Neural progenitor cell (in vitro differentiated cells): ENCODE measurements at places on chromosomes 7 and 10.

DNA sequence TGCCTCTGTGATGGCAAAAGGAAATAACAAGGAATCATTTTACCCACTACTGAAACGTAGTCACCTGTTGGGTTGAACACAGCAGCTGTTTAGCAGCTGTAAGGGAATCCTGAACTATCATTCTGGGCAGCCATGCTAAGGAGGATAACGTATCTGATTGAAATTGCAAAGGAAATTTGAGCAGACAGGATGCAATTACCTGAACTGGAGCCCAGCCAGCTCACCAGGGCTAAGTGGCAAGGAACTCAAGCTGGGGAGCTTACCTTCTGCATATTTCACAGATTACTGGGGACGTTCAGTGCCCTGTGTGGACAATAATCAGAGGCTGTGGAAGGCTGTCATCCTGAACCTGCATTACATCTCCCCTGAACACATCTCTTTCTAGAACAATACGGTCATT, 650.5 kb downstream of the SORCS3 start:
- no peak for DNase-seq

- DNase-seq = no peak
Measured at GRCh38 chr7:12358694-12359093, 45.0 kb downstream of the VWDE start.

GRCh38 chr7:43618073-43618472, 35.2 kb downstream of the STK17A start:
- peak; percentile 61 for DNase-seq

DNA sequence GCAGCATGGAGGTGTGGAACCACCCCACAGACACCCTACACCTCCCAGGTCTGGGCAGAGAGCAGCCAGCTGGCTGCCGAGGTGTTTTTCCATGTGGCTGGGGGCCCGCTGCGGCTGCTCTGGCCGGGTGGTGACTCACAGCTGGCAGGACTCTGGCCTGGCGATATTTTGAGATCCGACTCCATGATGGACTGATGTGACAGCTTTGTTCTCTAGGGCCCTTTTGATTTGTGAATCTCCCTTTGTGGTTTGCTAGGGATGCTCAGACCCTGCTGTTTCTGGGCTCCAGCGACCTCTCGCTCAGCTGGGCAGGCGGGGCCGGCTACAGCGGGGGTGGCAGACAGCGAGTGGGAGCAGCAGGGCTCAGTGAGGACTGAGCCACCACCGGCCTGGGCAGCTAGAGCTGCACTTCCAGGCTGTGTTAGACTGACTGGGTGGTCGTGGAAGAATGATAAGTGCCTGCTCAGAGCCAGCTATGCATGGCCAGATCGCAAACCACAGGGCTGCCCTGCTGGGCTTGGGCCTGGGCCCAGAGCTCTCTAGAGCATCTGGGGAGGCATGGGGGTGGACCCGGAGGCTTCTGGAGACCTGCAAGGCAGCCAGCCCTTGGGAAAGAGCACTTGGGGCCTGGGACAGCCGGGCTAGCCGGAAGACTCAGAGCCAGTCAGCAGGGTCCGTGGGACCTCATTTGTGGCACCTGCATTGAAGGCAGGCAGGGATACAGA, 46.2 kb upstream of the GDF10 start:
- no peak for DNase-seq

GRCh38 chr10:122056431-122057094, 67.6 kb downstream of the TACC2 start:
- DNase-seq = no peak

- no peak for DNase-seq
Measured at GRCh38 chr10:68474021-68474420, 2.2 kb upstream of the DNA2 start.

GRCh38 chr10:132005147-132005546, 23.4 kb upstream of the BNIP3 start:
- DNase-seq = no peak

GRCh38 chr10:75209921-75210281, 695 bp upstream of the VDAC2 start:
- no peak for DNase-seq

DNA sequence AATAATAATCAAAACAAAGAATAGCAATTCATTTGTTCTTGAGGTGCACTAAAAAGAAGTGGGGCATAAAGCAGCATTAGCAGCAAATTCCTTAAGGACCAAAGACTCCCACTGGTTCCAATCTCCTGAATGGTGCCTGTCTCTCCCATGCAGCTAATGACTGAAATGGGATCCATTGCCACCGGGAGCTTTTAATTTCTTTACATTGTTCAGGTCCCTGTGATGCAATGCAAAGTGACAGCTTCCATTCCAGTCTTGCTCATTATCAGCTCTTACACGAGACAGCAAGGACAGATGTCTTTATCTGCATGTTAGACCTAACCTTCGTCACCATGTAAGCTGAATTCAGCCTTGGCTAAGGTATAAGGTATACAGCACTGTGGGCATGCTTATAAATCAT, 148.1 kb downstream of the POU6F2 start:
- DNase-seq = peak; percentile 86

- no peak for DNase-seq
Measured at GRCh38 chr7:92932450-92932849, 96.1 kb upstream of the CDK6 start.

- no peak for DNase-seq
Measured at GRCh38 chr7:114109721-114110120, 190.9 kb upstream of the PPP1R3A start.

DNA sequence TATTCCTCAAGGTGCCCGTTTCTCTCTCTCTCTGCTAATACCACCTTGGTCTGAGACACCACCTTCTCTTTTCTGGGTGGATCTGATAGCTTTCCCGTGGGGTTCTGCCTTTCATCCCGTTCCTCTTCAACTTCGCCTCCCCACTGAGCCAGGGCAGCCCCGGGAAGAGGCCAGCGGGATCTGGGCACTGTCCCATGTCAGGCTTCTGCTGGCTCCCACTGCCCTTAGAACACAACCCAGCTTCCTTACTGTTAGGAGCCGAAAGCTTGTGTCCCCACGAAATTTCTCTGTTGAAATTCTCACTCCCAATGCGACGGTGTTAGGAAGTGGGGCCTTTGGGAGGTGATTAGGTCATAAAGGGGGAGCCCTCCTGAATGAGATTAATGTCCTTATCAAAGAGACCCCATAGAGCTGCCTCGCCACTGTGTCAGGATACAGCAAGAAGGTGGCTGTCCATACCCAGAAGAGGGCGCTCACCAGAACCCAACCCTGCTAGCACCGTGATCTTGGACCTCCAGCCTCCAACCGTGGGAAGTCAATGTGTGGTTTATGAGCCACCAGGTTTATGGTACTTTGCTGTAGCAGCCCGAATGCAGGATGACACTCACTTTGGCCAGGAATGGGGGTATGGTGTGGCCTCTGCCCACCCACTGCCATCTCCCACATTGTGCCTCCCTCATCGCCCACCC, 79.2 kb downstream of the CAMK1D start:
- DNase-seq = no peak

DNA sequence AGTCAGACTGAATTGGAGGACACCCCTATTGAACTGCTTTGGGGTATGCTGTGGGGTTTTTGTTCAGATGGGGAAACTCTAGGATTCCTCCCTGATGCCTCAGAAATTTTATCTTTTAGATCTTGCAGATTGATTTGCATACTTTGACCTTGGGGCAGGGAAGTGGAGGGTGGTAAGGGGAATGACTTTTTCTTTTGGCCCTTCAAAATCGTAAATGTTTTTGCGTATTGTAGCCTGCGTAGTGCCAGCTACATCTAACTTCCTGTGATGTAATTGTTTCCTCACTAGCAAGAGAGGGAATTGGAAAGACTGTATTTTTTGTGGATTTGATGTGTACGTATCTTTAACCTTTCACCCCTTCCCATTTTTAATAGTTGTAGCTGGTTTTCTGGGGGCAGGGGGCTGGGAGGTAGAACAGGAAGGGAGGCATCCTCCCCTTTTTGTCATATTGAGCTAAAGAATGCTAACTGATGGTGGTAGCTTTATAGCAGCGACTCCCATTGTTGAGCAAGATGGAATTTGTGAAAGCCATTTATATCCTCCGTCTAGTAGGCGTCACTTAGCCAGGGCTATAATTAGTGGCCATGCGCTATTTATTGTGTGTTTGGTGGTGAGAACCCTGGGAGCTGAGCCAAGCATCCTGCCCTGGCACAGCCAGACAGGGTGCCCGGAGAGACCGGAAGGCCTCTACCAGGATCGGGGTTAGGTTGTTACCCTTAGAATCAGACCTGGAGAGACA, 11.3 kb downstream of the DUSP5 start:
- no peak for DNase-seq

GRCh38 chr7:124597509-124597908, 168.1 kb downstream of the GPR37 start:
- DNase-seq = no peak

DNA sequence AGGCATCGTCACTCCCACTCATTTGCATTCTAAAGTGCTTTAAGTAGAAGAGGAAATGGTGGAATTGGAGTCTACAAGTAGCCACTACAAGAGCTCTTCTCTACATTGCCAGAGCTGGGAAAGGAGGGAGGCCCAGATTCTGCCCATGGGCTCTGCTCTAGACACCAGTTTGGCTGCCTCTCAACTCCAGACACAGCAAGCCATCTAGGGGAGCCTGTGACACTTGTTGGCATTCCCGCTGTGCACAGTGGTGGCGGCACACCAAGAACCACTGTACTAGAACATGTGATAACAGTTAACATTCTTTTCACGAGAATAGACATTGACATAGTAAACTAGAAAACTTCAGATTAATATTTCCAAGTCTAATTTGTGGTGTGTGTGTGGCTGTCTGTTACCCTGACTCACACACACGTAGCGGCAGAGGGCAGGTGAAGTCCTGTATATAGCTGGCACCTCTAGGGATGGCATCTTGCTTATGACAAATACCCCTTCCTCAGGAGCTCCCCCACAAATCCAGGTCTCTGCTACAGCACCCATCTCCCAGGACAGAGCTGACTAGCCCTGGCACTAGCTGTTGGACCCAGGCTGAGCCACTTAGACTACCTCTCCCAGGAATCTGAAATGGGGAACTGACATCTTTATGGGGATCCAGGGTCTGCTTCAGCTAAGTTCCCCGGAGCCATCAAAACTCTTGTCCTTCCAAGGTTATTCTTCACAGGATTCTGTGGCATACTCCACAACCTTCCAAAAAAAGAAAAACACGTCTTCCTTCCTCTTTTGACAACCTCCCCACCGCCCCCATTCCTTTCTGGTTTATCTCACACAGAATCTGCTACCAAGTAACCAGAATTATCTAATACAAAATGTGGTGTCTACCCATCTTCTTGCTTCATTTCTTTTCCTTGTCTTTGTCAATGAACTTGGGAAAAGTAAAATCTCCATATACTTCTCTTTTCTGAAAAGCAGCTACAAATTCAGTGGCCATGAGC, 54.7 kb upstream of the MRLN start:
- DNase-seq = no peak

DNA sequence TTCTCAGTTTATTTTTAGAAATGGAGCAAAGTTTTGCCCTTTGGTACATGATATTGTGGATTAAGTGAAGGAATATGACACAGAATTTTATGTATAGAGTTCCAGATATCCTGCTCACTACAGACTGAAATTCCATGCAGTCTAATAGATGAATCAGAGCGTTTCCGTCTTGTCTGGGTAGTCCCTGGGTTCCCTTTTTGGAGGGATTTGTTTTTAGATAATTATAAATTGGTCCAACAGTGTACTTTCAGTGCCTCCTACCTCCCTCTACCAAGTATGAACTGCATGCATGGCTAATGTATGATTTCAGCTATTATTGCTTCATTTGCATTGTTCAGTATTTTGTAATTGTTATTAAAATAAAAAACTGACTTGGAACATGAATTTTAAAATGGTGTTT, 74.4 kb downstream of the SEPTIN7 start:
- DNase-seq = no peak

GRCh38 chr10:52318822-52319464, 4.9 kb downstream of the DKK1 start:
- DNase-seq = no peak

DNA sequence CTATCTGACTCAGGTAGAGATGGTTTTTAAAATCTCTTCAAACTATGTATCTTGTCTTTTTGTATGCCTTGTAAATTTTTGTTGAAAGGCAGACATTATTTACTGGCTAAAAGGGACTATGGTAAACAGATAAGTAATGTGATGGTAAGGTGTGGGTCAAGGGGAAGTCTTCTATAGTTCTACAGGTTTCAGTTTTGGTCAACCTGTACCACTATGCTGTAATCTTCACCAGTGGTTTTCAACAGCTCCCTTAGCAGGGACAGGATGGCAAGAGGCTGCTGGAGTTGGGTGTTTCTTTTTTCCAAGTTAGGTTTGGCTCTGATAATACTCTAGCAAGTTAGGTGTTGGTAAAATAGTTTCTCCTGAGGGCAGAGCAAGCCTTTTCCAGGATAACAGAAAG, 32.7 kb upstream of the FZD8 start:
- no peak for DNase-seq

- DNase-seq = no peak
Measured at GRCh38 chr7:15678653-15679052, 7.8 kb downstream of the MEOX2 start.

- DNase-seq = no peak
Measured at GRCh38 chr7:75658802-75659201, 79.9 kb downstream of the HIP1 start.

DNA sequence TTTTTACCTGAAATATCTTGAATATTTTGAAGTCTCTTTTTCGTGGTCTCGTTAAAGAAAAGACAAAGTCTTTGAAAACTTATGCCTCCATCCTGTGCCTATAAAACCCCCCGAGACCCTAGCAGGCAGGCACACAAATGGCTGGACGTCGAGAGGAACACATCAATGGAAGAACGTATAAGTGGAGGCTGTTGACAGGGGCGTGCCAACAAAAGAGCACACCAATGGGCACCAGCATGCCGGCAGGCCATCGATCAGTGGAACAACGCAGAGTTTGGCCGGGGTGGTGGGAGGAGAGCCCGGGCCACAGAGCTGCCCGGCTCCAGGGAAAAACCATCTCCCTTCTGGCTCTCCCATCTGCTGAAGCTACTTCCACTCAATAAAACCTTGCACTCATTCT, 24.7 kb downstream of the ENKUR start:
- DNase-seq = no peak

GRCh38 chr7:38878694-38879457, 30.1 kb downstream of the VPS41 start:
- no peak for DNase-seq

- peak; percentile 87 for DNase-seq
Measured at GRCh38 chr7:100675581-100676350, 2.2 kb downstream of the GNB2 start.

GRCh38 chr10:104293011-104293410, 24.0 kb downstream of the GSTO2 start:
- DNase-seq = peak; percentile 28

- no peak for DNase-seq
Measured at GRCh38 chr7:70595370-70595754, 536.6 kb upstream of the GALNT17 start.

DNA sequence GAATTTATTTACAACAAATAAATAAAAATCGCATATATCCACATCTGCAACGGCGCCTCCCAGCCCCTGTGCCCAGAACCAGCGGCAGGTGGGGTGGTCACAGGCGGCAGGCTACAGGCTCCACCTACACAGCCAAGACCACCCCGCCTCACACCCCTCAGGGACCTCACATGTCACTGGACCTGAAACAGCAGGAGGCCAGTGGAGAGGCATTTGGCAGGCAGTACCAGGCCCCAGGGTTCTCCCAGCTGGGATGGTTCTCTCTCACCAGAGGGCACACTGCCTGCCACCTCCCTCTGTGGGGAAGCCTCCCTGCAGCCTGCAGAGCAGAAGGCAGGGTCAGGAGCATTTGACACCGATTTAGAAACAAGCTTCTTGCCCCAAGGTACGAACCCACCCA, 81.5 kb downstream of the MAD1L1 start:
- no peak for DNase-seq

- DNase-seq = peak; percentile 83
Measured at GRCh38 chr10:51892965-51893658, 193.7 kb upstream of the CSTF2T start.
